Activated T-helper 2 cell treated with anti-CD3 and anti-CD28 coated beads, Interferon-gamma antibody, Interleukin-2, Interleukin-4, amounts not matched to agents 10 μg/mL and 5 μg/mL and 100 μg/mL, durations not matched to agents 14 hours and 24 hours and 36 hours (primary cell): ENCODE measurements at places on chromosomes 3 and 15.
A peak's percentile ranks its signal among the peaks of the same experiment; 100 is the strongest.

DNA sequence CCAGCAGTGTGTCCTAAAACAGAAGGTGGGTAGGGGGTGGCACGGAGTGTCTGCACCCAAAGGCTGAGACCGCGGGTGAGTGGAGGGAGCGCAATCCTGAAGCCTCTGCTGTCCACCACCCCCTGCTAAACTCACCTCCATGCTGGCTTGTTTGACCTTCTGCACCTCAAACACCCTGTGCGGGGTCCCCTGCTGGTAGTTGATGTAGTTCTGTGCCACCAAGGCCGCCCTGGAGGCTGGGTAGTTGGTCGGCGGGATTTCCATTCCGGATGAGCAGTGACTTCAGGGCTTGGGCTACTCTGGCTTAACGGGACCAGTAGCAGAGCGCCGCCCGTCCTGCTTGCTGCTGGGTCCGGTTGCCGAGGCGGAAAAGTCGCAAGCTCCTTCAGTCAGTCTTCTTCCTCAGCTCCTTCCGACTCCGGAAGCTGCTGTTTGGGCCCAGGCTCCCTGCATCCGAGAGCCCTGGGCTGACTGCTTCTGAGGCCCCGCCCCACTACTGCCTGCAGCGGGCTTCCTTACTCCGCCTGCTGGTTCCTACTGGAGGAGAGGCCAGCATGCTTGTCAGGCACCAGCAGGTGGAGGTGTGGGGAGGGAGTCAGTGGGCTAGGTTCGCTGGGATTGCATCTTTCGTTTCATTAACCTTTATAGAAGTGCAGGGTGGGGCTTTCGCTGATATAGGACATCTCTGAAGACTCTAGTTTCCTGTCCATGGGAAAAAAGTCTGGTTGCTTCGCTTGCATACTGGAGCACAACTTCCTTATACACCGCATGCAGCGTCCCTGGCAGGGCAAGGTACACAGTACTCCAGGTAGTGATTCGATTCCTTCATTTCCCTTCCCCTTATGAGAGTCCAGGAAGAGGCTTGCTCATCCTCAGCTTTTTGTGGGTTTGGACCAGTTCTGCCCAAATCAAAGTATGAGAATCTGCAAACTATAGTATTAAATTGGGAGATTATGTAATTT, at the start of gene LXN:
Gene LXN, minus strand, starts transcription at position 434 of the 962 bp plus-strand sequence. Its CDS starts 170 bp downstream, at position 264.
- peak; percentile 74 for DNase-seq

GRCh38 chr3:147943265-147943945, 534.2 kb downstream of the ZIC1 start:
- DNase-seq: no peak

DNA sequence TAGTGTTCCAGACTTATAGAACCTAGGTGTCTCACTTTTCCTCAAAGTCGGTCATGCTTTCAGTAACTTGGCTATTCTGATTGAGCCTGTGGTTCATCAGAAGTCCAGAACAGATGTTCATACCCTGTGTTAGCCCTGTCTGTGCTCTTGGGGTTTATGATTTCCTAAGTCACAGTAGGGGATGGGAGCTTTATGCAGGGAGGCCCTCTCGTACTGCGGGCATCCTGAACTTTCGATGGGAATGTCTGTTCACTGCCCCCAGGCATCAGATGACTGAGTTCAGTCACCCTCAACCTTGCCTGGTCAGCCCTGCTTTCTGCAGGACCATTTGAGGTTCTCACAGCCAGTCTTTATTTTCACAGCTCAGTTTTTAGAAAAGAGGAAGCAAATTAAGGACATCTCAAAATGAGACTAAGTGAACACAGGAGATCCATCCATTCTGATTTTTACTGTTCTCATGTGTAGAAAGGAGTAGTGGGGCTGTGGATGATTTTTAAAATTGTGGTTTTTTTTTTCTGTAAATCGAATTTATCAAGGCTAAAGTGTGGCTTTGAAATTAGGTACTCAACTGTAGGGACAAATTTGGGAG, 71.3 kb downstream of the CMTM8 start:
- DNase-seq: no peak

DNA sequence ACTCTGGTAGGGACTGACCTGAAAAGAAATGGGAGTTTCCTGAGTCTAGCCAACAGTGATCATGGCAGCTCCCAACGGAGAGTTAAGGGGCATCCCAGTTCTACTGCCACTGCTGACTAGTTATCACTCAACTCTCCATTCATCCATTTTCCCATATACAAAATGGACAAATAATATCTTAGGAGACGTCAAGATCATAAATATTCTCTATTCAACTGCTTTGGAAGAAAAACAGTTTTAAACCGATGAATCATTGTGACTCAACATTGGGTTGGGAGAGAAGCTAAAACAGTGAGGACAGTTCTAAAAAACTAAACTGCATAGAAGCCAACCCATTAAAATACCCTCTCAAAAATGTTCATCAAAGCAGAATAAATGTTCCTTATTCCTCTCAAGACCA, 57.6 kb upstream of the CHRM5 start:
- no peak for DNase-seq

DNA sequence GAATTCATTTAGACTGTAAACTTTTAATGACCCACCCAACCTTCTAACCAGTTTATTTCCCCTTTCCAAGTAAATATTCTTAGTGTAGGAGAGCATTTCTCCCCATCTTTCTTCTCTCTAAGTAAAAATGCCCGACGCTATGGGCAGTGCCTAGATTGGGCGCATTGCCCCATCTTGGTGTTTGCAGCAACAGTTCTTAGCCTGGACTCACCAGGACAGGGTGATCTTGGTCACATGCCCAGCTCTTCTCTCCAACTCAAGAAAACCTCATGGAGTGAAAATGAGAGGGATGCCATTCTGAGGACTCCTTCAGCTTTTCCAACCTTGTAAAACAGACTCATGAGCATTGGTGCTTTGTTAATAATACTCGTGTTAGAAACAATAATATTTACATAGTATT, 76.7 kb downstream of the GHSR start:
- DNase-seq: no peak

GRCh38 chr3:15015456-15015855, 49.7 kb downstream of the MRPS25 start:
- DNase-seq: no peak

DNA sequence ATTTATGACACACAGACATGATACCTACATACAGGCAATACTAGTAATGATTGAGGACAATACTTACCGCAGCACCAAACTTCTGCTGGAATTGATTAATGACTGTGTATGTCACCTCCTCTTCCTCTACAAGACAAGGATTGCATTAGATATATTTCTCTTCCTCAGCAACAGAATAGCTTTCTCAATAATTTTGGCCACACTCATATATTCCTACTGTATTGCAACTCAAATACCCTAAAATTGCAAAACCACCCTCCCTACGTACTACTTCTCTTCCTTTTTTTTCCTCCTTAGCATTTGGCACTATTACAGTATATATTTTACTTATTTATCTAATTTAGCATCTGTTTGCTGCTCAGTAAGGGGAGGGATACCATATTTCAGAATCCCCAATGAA, 14.8 kb downstream of the EXD1 start:
- DNase-seq: no peak

DNA sequence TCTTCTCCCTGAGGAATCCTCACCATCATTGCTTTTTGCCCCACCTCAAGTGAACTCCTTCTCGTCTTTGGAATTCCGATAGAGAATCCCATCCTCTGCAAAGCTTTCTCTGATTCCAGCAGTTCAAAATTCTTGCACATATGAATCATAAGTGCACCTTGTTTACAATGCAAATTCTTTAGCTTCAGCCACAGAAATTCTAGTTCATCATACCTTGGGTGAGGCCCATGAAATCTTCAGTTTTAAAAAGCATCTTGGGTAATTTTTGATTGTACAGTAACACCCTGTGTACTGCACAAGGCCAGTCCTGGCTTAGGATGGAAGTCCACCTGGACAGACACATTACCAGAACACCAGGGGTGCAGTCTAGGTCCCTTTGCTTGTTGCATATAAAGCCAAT, 30.8 kb downstream of the MDFIC2 start:
- DNase-seq: no peak

- no peak for DNase-seq
Observed at GRCh38 chr3:44106756-44107155, 134.9 kb upstream of the TOPAZ1 start.

GRCh38 chr3:122679882-122680474, 661 bp upstream of the PARP14 start:
- DNase-seq: peak; percentile 17

GRCh38 chr3:139933766-139934165, 1.2 kb upstream of the CLSTN2 start:
- no peak for DNase-seq

- DNase-seq: peak; percentile 54
Observed at GRCh38 chr3:100590114-100590839, 19.1 kb upstream of the ADGRG7 start.

- no peak for DNase-seq
Observed at GRCh38 chr3:43676441-43676840, 14.3 kb upstream of the ABHD5 start.

GRCh38 chr3:51401735-51402134, 10.7 kb downstream of the RBM15B start:
- DNase-seq: no peak

GRCh38 chr3:59746585-59746984, 696.8 kb upstream of the CFAP20DC start:
- no peak for DNase-seq

DNA sequence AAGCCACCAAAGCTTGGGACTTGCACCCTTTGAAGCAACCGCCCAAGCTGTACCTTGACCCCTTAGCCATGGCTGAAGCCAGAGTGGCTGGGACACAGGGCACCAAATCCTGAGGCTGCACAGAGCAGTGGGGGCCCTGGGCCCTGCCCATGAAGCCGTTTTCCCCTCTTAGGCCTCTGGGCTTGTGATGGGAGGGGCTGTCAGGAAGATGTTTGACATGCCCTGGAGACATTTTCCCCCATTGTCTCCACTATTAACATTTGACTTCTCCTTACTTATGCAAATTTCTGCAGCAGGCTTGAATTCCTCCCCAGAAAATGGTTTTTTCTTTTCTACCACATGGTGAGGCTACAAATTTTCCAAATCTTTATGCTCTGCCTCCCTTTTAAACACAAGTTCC, 522.2 kb downstream of the EDEM1 start:
- DNase-seq: no peak

GRCh38 chr3:89440386-89440785, 333.0 kb downstream of the EPHA3 start:
- DNase-seq: no peak

GRCh38 chr3:193554811-193555210, at the start of gene ATP13A4:
TSS of gene ATP13A4 (minus strand) at chr3:193554895. CDS start at chr3:193554799, 96 bp downstream.
- no peak for DNase-seq

DNA sequence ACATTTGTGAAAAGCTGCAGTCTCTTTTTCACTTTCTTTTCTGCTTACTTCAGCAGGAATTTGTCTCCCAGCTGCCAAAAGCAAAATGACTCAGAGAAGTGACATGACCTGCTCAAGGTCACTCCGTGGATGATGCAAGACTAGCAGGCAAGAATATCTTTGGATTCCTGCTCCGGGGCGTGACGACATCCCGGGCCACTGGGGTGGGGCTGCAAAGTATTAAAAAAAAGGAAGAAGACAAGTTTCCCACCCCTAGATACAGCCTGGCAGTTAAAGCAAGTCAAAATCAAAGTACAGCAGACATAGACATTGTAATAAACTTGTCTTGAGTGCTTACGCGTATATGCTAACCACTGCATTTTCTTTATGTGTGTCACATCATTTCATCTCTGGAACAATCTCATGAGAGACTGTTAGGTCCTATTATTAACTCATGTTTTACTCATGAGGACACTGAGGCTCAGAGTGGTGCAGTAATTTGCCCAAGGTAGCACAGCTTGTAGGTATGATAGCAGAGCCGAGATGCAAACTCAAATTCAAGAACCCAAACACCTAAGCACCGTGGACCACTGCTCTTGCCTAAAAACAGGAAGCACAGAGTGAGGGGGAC, 485.2 kb upstream of the PROK2 start:
- DNase-seq: peak; percentile 13

GRCh38 chr3:143928056-143928455, 43.6 kb upstream of the DIPK2A start:
- DNase-seq: no peak

GRCh38 chr3:139052802-139053600, 8.3 kb upstream of the PRR23C start:
- DNase-seq: no peak

DNA sequence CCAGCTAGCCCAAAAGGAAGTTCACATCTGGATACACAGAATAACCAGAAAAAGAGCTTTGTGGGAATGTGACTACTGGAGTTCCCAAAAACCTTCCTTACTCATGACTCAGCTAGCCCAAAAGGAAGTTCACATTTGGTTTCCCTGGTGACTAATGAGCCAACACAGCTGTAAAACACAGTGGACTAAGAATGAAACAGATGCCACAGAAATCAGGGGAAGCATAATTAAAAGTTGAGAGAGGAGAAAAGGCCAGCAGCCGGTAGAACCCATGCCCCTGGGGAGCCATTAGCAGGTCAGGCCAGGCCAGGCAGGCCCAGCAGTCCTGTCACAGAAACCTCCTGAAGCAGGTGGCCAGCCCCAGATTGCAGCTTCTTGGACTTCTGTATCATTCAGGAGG, 130.3 kb downstream of the GHSR start:
- no peak for DNase-seq

GRCh38 chr3:194928831-194929577, 243.3 kb downstream of the FAM43A start:
- no peak for DNase-seq
